DMS79 treated with DMSO at 0.1 percent for 48 hours (cell line): ENCODE measurements at places on chromosomes 7 and 10.

DNA sequence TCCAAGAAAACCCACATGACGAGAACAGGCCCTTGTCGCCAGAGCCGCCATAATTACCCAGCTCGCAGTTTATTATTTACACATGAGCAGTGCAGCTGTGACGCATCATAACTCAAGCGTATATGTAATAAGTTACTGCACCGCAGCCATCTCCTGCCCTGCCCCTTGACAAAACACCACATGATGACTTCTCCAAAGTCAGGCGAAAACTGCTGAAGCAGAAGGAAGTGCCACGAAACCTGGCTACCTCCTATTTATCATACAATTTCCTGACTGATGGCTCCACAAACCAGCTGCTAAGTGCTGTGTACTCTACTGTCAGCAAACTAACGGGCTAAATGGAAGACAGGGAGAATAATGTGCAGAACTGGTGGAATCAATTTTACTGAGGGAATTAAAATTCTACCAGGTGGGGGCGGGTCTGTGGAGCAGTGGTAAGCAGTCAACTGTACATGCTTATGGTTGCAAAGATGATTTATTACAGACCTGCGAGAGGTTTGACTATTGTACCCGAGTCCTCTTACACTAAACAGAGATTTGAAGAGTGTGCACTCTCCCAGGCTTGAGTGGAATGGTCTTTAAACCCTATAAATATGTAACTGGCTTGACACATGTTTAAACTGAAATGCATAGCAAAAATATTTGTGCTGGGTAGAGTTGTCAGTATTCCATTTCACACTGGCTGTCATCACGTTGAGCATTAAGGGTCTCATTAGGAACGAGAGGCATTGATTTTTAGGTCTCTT is 156.0 kb downstream of the GLI3 start:
- DNase-seq, result no peak

DNA sequence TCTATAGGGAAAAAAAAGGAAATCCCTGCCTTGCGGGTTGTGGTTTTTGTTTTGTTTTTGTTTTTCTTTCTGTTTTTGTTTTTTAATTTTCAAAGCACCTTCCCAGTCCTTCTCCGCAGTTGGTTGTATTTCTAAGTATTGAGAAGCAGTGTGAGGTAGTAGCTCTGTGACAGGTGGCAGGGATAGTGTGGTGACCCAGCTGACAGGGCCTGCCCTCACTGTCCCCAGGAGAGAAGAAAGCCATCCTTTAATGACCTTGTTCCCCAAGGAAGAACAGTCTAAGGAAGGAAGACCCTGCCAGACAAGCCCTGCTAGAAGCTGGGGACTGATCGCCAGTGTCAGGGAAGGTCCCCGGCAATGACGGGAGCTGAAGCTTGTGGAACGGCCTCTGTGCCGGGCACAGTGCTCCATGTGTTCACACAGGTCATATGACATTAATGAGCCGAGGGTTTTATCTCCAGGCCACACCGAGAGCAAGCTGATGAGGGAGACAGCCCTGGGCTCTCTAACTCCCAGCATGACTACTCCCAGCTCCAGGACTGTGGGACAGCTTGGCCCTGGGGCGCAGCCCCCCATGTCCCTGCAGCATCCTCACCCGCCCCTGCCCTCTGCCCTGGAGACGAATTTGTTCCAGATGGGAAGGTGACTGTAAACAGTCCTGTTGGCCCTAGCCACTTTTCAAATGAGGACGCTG is 69.0 kb upstream of the LRRC18 start:
- no peak for DNase-seq

DNA sequence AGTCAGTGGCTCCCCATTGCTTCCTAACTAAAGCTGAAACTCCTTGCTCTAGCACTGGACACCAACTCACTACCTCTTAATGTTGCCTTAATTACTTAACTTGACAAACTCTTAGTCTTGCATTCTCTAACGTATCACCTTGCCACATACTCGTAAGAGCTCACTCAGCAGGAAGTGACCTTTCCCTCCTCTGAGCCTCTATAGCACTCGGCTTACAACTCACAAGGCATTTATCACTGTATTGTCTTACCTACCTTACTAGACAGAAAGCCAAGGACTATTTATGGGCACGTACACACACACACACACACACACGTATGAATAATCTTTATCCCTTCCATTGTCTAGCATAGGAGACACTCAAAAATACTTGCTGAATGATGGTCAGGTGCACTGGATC is 21.2 kb downstream of the CEP41 start:
- DNase-seq, result peak; percentile 60

DNA sequence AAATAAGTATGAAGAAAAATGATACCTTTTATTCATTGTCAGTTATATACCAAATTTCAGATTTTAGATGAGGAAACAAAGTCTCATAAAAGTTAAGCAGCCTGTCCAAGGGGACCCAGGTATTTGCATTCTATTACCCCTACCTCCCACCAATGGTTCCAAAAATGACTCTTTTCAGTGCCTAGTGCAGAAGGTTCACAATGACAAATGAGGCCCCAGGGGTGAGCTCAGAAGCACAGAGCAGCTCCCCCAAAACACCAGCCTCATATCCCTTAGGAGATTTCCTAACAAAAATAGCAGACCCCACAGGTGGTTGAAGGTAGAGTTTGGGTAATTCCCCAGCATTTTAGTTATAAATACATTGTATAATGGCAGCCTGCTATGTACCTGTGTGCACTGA is 168.6 kb downstream of the REEP3 start:
- DNase-seq, result no peak

DNA sequence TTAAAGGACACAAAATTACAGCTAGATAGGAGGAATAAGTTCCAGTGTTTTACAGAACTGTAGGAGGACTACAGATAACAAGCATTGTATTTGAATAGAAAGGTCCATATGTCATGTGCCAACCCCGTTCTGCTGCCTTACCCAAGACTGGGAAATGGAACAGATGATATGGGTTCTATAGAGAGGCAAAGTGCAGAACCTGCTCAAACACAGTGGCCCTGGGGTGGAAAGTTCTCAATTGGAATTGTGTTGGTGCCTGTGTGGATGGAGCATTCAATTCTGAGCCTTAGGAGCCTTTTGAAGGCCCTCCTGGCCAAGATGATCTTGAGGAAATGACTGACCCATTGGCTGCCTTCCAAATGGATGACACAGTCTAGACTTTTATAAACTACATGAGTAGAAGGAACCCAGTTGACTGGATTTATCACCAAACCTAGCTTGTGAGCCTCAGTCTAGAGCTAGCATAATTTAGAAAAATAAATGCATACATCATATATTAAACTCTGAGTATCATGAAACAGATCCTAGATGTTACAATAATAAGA is 4.1 kb upstream of the PRSS1 start:
- no peak for DNase-seq

GRCh38 chr10:13916384-13916947 is 329.7 kb downstream of the PRPF18 start:
- DNase-seq, result no peak

DNA sequence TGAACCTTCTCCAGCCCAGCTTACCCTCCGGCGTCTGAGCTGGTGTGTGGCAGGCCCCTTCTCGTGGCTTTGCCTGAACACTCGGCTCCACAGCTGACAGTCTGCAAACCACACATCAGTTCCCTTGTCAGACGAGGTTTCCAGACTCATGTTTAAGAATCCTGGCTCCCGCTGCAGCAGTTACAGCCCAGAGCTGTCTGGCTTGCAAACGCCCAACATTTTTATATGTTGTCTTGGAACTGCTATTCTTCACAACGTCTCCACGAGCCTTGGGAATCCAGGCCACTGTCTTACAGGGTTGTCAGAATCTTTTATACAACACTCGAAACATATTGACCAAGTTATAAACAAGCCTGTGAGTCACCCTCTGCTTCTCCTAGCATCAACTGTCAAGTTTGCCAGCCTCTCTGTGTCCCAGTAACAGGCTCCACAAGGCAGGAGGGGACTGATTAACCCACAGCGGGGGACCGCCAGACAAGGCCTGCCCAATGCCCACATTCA is 68.1 kb downstream of the TNS3 start:
- no peak for DNase-seq

GRCh38 chr10:68348265-68348741 is 15.6 kb upstream of the PBLD start:
- no peak for DNase-seq

- DNase-seq, result no peak
Measured at GRCh38 chr10:71965623-71966022, 1.4 kb downstream of the CHST3 start.

GRCh38 chr7:111787741-111788140 is 225.4 kb upstream of the IMMP2L start:
- DNase-seq, result no peak

- DNase-seq, result no peak
Measured at GRCh38 chr7:6026011-6026819, 5.0 kb upstream of the ANKRD61 start.

DNA sequence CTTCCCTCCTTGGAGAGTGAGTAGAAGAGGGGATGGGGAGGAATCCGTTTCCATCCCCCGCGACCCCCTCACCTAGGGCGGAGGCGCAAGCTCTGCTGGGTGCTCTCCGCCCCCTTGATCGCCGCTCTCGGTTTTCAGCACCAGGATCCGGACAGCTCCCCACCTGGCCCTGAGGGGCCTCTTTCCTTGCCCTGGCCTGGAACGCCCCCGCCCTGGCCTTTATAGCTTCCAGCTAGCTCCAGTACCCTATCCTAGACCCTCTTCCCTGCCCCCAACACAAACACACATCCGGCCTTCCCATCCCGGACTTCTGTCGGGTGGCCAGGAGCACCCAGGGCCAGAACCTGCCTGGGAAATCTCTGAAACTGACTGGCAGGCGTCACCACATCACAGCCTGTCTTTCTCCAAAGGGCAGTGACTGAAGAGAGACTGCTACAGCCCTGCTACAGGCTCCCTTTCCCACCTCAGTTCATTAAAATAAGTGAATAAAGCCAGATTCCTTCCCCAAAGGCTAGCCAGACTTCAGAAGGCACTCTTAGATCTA is 72.3 kb upstream of the LEP start:
- no peak for DNase-seq

DNA sequence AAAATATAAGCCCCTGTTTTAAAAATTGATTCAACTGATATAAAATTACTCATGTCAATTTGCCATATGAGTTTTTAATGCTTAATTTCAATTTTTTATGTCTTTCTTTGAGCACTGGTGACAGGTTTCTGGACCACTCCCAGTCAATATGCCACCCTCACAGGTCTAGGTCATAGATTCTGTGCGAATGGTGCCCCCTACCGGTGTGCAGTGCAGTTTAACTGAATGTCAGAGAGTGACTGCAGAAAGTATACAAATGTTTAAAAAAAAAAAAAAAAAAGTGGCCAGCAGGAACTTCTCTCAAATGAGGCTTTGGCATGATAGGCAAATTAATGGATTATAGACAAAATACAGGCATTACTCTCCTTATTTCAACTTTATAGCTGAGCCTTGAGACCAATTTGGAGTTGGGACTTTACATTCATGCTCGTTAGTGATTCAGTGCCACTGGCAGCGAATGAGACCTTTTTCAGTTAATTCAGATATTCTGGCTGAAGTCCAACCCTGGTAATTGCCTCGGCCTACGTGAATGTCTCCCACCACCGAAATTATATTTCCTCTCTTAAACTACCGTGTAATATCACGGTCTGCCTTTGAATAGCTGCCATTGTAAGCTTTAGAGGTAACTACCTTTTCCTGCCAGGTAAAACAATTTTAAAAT is 427.6 kb downstream of the PHTF2 start:
- peak; percentile 52 for DNase-seq

DNA sequence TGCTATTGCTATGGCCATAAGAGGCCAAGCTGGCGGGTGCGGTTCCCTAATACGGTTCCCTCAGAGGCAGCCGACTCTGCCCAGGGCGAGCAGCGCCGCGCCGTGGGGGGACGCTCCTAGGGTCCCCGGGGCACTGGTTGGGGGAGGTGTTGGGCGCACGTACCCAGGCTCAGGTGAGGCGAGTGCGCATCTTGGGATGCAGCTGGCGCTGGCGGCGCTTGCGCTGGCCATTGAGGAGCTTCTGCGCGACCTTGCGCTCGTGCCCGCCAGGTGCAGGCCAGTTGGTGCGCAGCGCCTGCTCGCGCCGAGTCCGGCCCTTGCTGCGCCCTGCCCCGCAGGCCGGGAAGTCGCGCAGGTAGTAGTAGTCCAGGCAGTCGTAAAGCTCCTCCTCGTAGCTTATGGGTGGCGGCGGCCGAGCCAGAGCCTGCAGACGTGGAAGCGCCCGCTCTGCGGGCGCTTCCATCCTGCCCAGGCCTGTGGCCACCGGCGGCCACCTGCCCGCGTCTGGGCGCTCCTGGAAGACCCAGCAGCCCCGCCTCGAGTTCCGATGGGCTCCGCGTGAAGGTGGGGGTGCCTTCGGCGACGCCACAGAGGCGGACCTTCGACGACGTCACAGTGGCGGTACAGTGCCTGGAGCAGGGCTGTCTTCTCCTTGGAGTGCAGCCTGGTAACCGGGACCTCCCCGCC is at the start of gene NUPR2:
Gene NUPR2 (minus strand): TSS at position 566 of the 687 bp plus-strand sequence. CDS start 103 bp downstream, at position 463.
- peak; percentile 44 for DNase-seq

DNA sequence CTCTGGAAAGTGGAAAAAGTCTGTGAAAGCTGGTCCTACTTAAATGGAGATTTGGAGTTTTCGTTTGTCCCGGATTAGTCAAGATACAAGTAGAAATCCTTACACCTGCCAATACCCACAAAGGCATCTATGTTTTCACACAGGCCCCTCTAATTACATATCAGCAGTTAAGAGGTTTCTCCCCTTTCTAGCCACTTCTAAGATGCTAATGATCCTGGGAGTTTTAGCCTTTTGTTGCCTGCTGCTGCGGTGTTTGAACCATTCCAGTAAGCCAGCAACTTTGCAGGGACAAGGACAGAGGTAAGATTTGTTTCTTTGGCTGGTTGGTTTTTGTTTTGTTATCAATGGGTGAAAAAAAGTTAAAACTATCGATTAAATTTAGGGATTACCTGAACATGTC is 5.8 kb upstream of the C1QL3 start:
- no peak for DNase-seq

GRCh38 chr10:67665491-67665890 is 30.5 kb downstream of the CTNNA3 start:
- DNase-seq, result no peak

DNA sequence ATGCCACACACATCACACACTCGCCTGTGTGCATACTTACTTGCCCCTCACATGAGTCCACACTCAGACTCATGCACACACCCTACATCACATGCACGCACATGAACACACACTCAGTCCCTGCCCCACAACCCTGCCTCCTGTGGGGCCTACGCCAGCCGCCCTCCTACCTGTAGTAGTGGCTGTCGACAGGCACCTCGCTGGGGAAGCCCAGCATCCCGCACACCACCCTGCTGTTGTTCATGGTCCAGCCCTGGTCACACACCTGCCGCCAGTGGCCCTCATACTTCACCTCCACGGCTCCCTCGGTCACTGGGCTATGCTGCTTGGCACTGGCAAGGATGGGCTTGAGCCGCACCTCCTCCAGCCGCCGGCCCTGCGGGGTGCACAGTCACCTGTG is 7.2 kb downstream of the LOXL4 start:
- no peak for DNase-seq

- DNase-seq, result no peak
Measured at GRCh38 chr7:1668396-1669063, 1.5 kb upstream of the ELFN1 start.

- no peak for DNase-seq
Measured at GRCh38 chr7:106139265-106140251, 27.4 kb upstream of the SYPL1 start.
